ENCODE measurements at places on chromosomes 16 and 17.
A peak's percentile ranks its signal among the peaks of the same experiment; 100 is the strongest.

- ATAC-seq: no peak
These were observed 87.6 kb downstream of the SPACA3 start for GRCh38 chr17:33079201-33079600.

DNA sequence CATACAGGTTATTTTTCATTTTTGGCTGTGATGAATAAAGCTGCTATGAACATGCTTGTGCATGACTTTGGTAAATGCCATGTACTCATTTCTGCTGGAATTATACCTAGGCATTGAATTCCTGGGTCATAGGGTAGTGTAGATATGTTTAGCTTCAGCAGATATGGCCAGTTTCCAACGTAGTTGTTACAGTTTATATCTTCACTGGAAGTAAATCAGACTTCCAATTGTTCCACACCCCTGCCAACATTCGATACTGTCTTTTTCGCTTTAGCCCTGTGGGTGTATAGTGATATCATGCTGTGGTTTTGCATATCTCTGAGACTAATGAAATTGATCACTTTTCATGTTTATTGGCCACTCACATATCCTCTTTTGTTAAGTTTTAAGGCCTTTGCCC is 50.4 kb downstream of the ARHGAP27 start:
- peak; percentile 25 for ATAC-seq

DNA sequence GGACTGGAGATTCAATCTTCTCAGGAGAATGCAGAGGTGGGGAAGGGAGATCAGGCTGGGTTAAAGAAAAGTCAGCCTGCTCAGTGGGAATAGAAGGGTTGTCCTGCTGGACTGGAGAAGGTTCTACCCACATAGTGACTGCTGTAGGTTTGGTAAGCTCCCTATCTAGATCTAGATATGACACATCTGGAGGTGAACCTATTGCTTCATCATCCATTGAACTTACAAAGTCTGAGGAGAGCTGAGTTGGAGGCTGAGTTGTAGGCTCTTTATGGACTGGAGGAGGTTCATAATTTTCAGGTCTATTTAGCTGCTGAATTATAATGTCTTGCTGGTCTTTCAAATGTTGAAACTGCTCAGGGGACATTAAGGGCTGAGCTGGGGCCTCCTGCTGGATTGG is 46.0 kb upstream of the NF1 start:
- no peak for ATAC-seq

GRCh38 chr17:80941171-80941570 is 50.5 kb upstream of the CHMP6 start:
- ATAC-seq: no peak

DNA sequence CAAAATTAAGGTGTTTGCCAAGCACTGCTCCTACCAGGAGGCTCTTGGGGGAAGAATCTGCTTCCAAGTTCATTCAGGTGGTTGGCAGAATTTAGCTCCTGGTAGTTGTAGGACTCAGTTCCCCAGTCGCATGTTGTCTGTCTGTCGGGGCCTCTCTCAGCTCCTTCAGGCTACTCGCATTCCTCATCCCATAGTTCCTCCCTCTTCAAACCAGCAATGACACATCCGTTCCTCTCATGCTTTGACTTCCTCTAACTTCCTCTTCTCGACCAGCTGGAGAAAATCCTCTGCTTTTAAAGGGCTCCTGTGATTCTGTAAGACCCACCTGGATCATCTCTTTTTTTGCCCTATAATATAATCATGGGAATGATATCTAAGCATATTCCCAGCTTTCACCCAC is 108.1 kb downstream of the PMP22 start:
- ATAC-seq: no peak

GRCh38 chr17:9987779-9988585 is 82.9 kb upstream of the RCVRN start:
- ATAC-seq: no peak

DNA sequence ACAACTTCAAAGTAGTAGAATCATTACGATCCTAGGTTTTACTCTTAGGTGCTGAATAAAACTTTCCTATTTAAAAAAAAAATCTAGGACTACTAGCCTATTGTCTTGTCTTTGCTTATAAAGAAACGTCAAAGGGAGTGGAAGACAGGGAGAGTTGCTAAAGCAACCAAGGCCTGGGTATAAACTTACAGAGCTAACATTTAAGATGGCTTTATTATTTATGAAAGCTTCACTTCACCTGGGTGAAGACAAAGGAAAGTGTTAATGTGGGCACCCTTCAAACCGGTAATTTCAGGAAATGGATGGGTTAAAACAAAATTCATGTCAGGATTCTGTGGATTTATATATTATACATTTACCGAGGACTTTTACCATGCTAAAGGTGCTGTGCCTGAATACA is 2.5 kb downstream of the DUSP14 start:
- no peak for ATAC-seq

DNA sequence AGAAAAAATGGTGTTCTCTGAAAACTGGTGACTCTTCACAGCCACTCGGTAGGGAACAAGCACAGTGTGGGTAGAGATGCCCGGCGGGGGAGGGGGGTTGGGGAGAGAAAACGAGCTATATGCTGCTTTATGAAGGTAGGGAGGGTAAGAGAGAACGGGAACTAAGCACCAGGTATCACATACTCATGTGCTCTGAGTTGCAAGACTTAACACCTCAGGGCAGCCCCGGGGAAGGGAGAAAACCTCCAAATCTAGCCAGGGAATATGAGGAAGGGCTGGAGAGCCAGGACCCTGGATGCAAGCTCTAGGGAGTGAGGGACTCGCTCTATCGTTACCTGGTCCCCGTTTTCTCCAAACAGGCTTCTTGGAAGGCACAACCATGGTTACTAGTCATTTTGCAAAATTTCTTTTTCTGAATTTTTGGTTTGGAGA is 35.3 kb downstream of the HIC1 start:
- ATAC-seq: peak; percentile 3

GRCh38 chr17:77409282-77410161 is 268.8 kb downstream of the SEC14L1 start:
- ATAC-seq: no peak

GRCh38 chr16:82685526-82685925 is 58.8 kb downstream of the CDH13 start:
- no peak for ATAC-seq

DNA sequence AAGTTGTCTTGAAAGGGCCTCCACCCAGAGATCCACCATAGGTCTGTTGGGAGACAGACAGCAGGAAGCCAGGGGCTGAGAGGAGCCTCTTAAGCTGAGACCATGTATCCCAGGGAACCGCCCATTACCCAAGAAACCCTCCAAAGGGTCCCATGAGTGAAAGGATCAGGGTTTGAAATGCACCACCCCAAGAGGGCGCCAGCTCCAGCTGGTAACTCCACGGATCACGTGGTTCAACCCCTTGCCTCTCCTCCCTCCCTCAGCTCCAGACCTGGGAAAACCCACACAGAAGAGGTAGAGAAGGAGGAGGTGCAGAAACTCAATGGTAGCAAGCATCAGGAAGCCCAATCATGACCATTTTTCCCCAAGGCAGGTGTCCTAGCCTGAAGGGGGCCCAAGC is 148.7 kb downstream of the AIPL1 start:
- ATAC-seq: no peak

GRCh38 chr16:67927131-67927941 is 4.3 kb downstream of the CTRL start:
- no peak for ATAC-seq

- ATAC-seq: peak; percentile 66
These were observed at the start of gene TNFSF12 for GRCh38 chr17:7548585-7549400. TNFSF12 (plus strand) TSS chr17:7549058; CDS start chr17:7549154, 96 bp downstream.

DNA sequence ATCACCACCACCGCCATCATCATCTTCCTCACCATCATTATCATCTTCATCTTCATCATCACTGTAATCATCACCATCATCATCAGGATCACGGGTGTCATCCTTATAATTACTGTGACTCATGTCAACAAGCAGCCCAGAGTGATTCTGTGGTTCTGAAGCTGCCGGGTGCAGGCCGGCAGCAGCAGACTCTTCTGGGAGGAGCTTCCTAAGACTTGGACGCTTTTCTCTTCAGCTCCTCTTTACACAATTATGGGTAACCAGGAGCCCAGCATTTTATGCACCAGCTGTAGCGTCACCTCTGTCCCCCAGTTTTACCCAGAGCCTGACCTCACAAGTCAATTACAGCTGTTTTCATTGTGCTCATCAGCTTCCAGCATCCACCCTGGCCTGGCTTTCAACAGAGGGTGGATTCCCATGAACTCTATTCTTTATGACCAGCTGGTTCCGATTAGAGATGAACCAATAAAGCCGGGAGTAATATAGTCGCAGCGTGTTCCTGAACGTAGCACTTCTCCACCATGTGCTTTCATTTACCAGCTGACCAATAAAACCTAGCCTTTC is 275.8 kb downstream of the FOXL1 start:
- no peak for ATAC-seq

DNA sequence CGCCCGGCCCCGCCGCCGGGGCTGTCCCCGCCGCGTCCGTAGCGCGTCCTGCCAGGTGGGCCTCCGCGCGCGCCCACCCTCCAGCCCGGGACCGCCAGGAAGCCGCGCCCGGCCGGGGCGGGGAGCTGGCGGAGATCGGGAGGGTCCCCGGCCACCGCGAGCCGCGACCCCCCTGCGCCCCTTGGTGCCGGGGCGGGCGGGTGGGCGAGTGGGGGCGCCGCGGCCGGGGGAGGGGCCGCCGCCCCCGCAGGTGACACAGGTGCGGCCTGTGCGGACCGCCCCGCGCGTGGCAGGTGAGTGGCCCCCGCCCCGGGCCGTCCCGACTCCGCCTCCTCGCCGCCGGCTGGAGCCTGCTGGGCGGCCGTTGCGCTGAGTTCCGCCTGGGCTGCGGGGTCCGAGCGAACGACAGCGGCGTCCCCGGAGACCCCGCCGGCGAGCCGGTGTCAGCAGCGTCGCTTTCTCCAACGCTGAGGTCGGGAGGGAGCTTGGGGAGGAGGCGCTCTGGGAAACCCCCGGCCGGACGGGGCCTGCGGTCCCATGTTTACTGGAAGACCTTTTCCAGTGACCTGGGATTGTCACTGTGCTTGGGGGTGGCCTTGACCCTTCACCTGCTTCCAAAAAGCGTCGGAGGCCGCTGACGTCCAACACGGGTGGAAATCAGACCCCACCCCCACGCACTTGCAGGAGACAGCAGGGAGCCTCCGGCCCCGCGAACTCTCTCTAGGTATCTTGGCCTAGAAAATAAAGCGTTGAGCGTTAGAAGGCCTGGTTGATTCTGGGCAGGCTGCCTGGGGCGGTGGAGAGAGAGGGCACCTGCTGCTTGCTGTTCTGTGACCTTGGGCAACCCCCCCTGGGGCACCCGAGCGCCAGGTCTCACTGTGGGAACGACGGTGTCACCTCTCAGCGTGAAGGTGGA is 542 bp downstream of the KLHL36 start:
- ATAC-seq: peak; percentile 76

- no peak for ATAC-seq
These were observed 520.2 kb upstream of the C16orf82 start for GRCh38 chr16:26546573-26546972.

GRCh38 chr16:10692470-10692869 is 2.3 kb downstream of the TEKT5 start:
- no peak for ATAC-seq

- ATAC-seq: no peak
These were observed 7.9 kb upstream of the KCNJ16 start for GRCh38 chr17:70067134-70067533.

DNA sequence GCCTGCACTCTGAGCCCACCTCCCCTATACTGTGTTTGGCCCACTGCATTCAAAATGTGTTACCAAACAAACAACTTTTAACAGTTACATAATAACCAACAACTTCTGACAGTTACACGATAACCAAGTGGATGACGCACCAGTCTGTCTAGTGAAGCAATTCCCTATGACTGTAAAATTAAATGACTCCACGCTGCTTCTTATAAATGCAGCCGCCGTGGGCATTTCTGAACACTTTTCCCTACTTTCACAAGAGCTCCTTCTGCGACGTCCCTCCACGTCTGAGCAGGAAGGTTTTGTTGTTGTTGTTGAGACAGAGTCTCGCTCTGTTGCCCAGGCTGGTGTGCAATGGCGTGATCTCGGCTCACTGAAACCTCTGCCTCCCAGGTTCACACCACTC is 27.6 kb downstream of the ZNF276 start:
- no peak for ATAC-seq

DNA sequence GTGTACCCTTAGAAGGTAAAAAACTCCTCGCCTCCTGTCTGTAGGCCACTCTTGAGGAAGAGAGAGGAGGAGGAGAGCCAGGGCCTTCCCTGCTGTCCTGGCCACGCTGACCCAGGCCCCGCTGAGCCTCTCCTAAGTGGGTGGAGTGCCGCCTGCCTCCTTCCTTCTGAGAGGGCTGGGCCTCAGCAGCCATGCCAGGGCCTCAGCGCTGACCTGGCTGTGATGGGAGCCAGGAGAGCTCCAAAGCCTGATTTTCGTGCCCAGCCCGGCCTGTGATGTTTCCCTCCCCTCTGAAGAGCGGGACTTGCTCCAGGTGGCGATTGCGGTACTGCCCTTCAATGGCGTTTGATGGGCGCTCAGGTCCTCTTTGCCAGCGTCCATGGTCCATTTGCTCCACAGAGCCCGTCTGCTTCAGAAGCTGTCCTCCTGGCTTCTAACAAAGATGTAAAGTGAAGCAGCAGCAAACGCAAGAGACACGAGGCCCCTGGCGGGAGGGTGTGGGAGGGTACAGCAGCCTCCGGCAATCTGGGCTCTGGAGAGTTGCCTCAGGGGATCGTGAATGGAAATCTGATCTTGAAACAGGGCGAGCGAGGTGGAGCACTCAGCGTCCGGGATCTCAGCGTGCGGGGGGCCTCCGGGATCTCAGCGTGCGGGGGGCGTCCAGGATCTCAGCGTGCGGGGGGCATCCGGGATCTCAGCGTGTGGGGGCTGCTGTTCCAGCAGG is 93.5 kb downstream of the NPIPB11 start:
- ATAC-seq: no peak

DNA sequence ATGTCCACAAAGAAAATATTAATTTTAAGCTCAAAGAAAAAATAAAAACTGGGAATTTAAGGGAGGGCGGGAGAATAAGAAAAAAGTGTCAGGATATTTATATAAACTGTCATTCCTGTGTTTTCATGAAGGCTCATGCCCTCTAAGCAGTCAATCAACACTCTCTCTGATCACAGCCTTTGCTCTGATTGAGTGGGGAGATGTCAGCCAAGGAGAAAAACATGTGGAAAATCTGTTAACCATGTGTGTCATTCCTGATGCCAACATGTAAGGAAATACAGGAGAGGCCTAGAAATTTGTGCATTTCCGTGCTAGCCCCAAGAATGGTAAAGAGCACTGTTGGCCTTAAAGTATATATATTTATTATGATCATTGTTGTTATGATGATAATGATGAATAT is 137.9 kb upstream of the IRX5 start:
- no peak for ATAC-seq

GRCh38 chr16:2825049-2825742 is 4.9 kb upstream of the ZG16B start:
- no peak for ATAC-seq

- no peak for ATAC-seq
These were observed 8.4 kb upstream of the MED9 start for GRCh38 chr17:17468217-17469010.

GRCh38 chr17:20226814-20227482 is 217.8 kb downstream of the SPECC1 start:
- ATAC-seq: peak; percentile 94
